ENCODE measurements at places on chromosomes 1 and 21.
A peak's percentile ranks its signal among the peaks of the same experiment; 100 is the strongest.

DNA sequence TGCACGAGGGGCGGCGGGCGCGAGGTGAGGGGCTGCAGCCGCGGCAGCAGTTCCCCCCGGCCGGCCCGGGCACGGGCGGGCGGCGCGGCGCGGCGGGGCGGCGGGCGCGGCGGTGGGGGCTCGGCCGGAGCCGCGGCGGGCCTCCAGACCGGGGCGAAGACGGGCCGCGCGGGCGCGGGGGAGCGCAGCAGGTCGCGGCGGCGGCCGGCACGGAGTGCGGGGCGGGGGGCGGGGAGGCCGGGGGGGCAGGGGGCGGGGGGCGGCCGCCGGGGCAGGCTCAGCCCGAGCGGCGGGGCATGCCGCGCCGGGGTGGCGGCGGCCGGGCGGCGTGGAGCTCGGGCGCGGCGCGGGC is 311 bp downstream of the IRF2BP2 start:
- no peak for DNase-seq

GRCh38 chr1:75522389-75522788 is 88.5 kb downstream of the SLC44A5 start:
- DNase-seq, result no peak

DNA sequence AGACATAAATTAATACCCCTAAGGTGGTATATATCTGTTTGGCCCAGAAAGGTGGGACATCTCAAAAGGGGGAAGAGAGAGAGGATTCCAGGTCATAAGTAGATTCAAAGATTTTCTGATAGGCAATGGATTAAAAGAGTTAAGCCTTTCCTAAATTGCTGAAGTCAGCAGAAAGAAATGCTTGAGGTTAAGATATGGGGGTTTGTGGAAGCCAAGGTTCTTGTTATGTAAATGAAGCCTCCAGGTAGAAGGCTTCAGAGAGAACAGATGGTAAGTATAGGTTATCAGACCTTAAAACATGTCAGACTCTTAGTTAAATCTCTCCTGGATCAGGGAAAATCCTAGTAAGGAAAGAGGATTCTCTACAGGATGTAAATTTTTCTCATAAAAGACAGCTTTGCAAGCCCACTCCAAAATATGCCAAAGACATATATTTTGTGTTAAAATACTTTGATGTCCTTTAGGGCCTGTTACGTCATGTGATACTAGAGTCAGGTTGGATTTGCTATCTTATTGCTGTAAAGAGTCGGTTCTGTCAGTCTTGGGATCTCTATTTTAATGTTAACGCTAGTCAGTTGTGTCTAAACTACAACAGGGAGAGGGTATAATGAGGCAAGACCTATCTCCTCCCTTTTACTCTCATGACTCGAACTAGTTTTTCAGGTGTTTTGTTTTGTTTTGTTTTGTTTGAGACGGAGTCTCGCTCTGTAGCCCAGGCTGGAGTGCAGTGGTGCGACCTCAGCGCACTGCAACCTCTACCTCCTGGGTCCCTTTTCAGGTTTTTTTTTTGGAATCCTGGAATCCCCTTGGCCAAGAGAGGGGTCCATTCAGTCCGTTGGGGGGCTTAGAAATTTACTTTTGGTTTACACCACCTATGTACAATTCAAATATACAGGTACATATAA is 30.6 kb downstream of the RGS2 start:
- no peak for DNase-seq

DNA sequence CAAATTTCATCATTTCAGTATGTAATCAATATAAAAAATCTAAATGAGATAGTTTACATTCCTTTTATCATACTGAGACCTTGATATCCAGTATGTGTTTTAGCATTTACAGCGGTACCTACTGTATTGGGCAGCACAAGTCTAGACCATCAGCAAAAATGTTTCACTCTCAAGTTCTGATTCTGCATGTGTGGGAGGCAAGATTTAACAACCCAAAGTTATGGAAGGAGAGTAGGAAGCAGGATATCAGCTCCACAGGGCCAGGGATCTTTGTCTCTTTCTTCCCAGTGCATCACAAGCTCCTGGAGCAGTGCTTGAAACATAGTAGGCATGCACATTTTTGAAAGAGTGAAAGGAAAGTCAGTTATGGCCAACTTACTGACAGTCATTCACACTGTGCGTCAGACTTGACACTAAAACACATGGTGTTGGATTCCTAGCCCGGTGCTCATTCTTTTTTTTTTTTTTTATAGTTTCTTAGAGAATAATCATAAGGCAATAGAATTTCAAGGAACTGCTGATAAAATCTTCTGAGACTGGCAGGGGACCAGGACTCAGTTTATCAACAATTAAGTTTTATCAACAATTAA is 6.1 kb downstream of the TENT5C start:
- no peak for DNase-seq

GRCh38 chr21:45905196-45905595 is 76.4 kb upstream of the COL6A1 start:
- DNase-seq, result no peak

DNA sequence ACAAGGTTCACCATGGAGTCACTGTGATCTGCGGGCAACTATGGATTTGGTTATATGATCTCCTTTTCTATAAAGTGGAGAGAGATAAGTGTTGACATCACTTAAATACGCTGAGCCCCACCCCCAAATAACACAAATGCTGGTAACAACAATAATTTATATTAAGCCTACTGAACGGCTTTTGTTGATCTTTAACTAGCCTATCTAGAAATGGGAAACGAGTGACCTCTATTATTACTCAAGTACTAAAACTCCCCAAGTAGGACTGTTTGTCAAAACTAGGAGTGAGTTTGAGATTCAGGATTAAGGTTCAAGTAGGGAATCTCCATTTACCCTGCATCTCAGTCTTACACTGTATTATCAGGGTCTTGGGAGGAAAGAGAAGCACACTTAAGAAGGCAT is 52.2 kb downstream of the MAP3K7CL start:
- DNase-seq, result no peak

DNA sequence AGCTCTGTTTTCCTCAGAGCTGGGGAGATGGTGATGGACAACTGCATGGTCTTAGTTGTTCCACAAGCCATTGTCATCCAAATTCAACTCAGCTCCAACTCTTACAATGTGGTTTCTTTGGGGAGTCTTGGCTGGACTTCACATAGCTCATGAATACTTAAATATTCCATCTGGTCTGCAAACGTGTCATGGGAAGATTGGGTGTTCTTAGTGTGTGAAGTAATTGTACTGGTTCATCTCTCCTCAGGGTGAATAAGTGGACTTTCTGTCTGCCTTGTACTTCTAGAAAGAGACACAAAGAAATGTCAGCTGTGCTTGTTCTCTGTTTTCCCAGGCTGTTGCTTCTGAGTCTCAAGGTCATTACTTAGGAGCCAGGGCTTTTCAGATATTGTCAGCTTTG is 106.6 kb downstream of the VPS13D start:
- DNase-seq, result no peak

DNA sequence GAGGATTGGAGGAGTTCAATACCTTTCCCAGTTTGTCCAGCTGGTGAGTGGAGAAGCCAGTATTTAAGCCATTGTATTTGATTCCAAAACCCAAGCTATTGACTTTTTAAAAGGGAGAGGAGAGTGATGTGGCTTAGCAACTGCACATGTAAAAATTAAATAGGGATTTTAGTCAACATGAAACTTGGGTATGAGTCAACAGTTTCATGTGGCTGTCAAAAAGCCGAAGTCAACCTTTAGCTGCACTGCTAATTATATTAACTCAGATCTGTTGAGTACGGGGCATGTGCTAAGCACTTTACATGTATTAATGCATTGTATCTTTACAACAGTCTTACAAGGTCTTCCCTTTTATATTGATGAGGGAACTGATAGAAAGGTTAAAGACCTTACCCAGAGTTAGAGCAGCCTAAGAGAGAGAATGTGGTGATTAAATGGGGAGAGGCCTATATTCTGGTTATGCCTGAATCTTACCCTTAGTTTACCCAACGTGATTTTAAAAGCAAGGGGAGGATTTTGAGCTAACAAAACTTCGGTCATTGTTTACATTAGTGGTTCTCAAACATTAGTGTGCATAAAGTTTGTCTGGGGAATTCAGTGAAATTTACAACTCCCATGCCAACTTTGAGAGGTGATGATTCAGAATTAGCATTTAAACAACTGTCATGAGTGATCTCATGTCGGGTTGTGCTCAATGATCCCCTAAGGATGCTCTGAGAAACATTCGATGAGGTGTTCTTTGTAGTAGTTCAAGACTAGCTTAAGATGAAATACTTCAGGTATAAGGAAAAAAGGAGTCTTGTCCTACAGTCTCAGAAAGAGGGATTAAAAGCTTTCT is 6.9 kb upstream of the SLC35F3 start:
- DNase-seq, result no peak

DNA sequence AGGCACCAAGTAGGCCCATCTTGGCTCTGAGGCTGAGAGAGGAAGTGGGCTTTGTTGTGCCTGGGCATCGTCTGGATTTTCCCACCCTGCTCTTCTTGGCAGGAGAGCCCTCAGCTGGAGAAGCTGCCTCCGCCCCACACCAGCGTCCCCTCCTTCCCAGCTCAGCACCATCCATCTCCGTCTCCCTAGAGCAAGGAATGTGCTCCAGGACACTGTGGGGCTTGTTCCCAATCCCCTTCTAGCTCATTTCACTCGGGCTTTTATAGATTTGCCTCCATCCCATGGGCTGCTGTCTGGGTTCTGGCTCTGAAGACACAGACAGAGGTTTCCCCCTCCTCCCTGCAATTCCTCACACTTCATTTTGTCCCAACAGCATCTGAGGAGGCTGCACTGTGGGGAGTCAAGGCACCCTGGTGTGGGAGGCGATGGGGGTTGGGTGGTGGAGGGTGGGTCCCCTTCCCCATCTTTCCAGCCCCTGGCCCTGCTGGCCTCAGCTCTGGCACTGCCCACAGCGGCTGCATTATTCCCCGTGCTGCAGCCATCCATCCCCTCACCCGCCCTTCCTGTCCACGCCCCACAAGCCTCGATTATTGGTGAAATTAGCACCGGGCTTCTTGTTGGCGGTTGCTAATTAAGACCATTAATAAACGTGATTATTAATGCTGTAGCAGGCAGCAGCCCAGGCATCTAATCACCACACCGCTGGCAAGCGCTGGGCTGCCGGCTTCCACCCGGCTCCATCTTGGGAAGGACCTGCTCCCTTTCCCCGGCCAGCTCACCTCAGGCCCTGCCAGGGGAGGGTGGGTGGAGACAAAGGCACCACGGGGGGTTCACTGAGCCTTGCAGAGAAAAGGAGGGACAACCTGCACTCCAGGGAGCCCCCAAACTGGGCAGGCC is 21.7 kb downstream of the RHBG start:
- no peak for DNase-seq

- no peak for DNase-seq
Measured at GRCh38 chr1:19311503-19311930, 427 bp downstream of the AKR7A2 start.

DNA sequence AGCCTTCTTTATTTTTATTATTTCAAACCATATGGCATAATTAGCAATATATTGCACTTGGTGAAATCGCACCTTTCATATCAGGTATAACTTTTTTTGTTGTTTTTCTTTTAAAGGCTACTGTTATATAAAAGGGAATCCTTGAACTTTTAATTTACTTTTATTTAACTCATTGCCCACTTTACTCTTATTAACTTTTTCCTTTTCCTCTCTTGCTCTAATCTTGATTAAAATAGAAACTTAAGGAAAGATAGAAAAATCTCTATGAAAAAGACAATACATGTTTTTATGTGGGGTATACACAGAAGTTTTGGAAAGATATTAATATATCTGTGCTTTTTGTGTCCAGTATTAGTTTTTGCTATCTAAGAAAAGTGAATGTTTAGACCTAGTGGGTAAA is 805.8 kb downstream of the USP25 start:
- no peak for DNase-seq

DNA sequence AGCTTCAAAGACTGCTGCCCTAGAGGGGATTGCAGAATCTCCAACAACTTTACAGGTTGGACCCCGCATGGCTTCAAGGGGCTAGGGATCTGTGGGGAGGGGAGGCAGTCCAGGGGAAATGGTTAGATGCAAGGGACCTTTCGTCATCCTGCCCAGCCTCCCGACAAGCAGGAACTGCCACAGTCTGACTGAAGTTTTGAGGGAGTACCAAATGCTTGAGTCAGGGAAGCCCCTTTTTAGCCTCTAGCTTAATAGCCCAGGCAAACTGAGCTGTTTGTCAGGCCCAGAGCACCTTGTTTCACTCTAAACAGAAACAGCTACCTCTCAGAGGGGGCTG is 1.1 kb downstream of the TOR3A start:
- DNase-seq, result peak; percentile 51

DNA sequence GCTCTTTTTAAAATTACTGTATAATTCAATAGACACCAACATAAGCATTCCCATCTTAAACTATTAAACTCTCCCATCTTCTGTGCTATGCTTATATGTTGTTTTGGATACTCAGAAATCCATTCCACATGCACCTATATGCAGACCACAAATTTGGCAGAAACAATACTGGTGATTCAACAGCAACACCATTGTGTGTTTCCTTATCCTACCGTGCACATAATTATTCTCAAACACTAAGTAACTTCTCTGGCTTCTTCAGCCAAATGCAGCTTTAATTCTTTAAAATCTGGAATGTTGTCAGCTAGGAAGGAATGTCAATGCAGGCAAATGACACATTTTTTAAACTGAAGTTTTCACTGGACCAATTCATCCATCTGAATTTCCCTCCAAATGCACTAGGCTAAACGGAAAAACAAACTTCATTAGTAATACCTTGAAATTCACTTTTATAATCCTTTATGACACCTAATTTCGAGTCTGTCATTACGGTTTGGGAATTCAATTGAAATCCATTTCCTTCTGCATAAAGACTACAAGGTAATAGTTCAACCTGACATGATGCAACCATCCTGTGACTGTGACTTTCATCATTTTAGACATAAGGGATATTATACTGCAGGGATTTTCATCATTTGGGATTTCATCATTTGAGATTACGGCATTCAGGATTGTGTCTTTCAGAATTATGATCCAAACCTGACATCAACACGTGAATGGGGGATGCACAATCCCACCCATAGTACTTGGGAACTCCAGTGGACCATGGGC is 308.5 kb downstream of the LTN1 start:
- DNase-seq, result peak; percentile 11

DNA sequence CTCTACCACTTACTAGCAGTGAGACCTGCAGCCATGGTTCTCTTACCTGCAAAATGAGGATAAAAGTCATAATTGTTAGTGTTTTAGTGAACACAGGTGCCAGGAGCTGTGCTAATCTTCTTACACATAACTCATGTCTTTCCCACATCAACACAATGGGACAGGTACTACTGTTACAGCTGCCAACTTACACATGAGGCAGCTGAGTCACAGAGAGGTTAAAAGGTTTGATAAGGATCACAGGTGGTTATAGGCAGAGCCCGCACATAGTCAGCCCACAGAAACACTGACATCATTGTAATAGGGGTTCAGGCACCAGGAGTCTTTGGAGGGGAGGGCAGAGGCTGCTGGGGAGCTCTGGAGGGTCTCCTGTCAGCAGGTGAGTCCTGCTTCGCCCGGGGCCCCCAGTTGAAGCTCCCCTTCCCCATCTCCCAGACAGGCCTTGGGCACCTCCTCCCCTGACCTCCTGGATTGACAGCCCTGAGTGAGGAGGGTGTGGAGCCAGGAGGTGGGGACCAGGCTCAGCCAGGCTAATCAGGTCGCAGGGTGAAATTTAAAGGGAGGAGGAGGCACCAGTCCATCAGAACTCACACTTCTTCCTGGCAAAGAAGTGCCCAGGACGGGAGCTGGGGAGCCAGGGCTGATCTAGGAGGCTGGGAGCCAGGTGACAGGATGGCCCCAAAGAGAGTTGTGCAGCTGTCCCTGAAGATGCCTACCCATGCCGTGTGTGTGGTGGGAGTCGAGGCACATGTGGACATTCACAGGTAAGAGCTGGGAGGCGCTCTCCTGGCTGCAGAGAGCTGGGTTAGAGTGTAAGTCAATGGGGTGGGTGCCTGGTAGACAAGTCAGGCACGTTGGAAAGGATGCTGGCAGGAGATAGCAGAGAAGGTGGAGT is at the start of gene PADI1:
PADI1 (plus strand) TSS at position 583 of the 895 bp plus-strand sequence; CDS start at position 673, 90 bp downstream.
- peak; percentile 84 for DNase-seq

- no peak for DNase-seq
Measured at GRCh38 chr1:95230768-95231191, 3.2 kb upstream of the RWDD3 start.

Data from mammary epithelial cell (primary cell).